Renal pelvis (tissue), 12 donors: ENCODE measurements at places on chromosomes 4 and X.
A peak's percentile ranks its signal among the peaks of the same experiment; 100 is the strongest.

GRCh38 chr4:10787365-10787764 is 102.8 kb upstream of the CLNK start:
- no peak for DNase-seq

GRCh38 chrX:18410038-18410437 is 15.4 kb upstream of the CDKL5 start:
- DNase-seq, result no peak

DNA sequence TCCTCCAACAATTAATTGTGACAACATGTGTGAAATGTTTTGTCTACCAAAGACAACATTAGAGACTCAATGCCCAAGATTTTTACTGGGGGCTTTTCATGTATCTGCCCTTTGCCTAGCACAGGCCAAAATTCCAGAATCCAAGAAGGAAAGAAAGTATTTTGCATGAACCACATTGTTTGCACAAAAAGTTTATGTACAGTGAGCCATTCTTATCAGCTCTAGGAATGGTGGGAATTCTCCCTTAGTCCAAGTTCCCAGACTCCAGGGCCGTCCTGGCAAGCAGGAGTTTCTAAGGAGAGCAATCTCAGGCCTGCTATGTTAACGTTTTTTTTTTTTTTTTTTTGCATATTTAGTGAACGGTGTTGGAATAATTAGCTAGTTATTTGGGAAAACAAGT is 21.6 kb downstream of the GPRASP1 start:
- no peak for DNase-seq

DNA sequence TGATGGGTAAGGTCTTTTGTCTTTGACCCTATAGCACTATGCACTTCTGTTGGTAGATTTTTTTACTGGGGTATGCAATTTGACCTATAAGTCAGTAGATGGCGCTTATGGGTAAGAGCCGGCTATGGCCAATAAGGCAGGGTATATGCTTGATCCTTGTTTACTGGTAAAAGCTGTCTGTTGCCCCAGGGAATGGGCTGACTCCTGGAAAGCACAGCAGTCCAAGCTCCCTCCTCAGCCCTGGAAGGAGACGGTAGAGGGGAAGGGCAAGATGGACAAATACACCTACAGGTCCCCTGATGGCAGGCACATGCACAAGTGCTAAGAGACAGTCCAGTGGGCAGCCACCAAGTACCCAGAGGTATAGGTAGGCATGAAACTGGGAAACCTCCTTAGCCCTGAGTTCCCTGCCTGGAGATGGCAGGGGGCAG is 63.7 kb downstream of the ADAMTS3 start:
- DNase-seq, result peak; percentile 17

- DNase-seq, result no peak
Observed at GRCh38 chrX:68556036-68556435, 57.2 kb downstream of the YIPF6 start.

- no peak for DNase-seq
Observed at GRCh38 chr4:57116245-57116644, 6.1 kb upstream of the IGFBP7 start.

DNA sequence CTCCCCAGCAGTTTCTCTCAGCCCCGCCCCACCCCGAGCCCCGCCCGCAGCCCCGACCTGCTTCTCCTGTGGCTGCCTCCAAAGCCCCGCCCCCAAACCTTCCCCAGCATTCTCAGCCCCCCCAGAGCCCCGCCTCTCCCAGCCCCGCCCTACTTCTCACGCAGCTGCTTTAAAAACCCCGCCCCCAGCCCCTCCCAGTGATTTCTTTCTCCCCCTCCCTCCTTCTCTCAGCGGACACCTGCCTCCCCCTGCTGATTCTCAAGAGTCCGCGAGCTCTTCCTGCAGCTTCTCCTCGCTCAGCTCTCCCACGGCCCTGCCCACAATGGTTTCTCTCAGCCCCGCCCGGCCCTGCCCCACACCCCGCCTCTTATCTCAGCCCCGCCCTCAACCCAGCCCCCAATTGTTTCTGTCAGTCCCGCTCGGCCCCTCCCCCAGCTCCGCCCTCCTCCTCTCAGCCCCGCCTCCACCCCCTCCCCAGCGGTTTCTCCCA is 636 bp upstream of the EOLA1 start:
- DNase-seq, result peak; percentile 88

DNA sequence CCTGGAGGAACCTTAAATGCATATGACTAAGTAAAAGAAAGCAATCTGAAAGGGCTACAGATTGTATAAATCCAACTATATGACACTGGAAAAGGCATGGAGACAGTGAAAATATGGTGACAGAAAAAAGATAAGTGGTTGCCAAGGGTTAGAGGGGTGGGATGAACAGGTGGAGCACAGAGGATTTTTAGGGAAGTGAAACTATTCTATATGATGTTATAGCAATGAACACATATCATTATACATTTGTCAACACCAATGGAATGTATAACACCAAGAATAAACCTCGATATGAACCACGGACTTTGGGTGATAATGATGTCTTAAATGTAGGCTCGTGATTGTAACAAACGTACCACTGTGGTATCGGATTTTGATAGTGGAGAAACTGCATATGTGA is 40.7 kb downstream of the NPY5R start:
- DNase-seq, result no peak

- DNase-seq, result no peak
Observed at GRCh38 chr4:153413842-153414241, 52.3 kb upstream of the TMEM131L start.

GRCh38 chrX:57669961-57670360 is 10.1 kb downstream of the NLRP2B start:
- DNase-seq, result no peak

DNA sequence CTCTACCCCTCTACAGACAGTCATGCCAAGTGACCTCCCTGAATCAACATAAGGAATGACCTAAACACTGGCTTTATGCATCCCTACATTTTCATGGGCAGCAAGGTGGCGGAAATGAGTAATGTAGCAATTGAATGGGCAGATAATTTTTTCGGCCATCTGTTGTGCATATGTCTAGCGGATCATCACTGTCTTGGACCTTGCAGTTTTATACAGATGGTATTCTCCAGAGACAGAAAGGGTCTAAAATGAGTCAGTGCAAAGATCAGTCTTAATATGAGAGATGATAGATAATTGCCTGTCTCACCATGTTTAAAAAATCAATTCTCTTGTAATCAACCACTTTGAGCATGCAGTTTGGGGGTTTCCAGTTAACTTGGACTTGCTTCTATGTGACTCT is 177.3 kb upstream of the DKK2 start:
- no peak for DNase-seq

DNA sequence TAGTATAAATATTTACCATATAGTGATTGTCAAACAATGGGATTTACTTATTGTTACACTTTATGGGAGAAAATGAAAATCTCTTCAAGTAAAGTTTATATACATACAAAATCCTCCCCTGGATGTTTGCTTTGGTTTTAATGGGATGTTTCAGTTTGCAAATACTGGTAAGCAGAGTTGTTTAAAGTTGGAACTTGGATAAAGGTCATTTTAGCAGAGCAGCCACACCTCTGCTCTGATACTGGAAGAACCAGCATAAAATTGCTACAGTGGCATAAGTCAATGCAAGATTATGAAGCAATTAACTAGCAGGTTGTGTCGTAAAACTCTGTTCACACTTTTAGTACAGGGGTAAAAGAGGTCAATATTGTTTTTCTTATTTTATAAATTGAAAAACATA is 101.2 kb downstream of the TRAPPC11 start:
- no peak for DNase-seq

DNA sequence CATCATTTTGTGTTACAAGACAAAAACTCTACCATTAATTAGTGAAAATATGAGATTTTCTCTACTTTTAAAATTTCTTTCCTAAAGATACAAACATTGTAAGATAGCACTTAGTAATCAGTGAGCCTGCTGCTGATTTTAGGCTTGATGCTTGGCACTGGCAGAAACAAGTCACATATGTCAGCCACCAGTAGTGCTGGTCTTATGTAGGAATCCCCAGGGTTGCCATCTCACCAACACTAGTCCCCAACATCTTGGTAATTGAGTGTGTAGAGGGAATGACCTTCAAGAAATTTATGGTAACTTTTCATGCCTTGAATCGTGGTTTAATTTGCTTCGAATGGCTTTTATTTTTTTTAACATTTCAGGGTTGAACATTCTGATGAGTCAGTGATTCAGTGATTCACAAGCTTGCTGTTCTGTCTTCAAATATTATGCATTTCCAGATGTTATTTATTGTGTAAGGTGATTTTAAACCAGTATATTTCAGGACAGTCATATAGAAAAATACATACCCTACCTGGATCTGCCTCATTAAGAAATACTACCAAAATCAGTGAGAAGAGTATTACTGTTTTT is 11.9 kb downstream of the EXOC1 start:
- no peak for DNase-seq

- DNase-seq, result no peak
Observed at GRCh38 chr4:7635445-7636239, 200.9 kb upstream of the PSAPL1 start.

GRCh38 chrX:63929608-63930007 is 144.6 kb upstream of the ARHGEF9 start:
- no peak for DNase-seq

DNA sequence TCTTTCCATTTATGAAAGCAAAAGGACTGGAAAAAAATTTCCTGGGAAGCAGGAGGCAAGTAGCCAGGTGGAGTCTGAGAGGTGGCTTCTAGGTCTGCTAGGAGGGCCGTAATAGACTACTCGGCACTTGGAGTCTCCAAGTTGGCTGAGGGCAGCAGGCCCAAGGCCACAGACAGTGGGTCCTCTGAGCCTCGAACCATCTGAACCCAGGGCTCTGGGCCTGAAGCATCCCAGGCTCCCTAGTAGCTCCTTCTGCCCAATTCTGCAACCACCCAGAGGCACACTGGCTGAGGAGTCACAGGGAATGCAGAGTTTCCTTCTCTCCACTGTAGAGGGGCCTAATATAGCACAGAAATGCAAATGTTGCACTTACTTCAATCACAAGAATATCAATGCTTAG is 19.8 kb downstream of the TKTL1 start:
- DNase-seq, result no peak

- no peak for DNase-seq
Observed at GRCh38 chr4:128524311-128524710, 236.7 kb upstream of the PGRMC2 start.

GRCh38 chr4:128684016-128684415 is 125.5 kb upstream of the JADE1 start:
- no peak for DNase-seq
